ENCODE measurements at places on chromosomes 7 and 10.

DNA sequence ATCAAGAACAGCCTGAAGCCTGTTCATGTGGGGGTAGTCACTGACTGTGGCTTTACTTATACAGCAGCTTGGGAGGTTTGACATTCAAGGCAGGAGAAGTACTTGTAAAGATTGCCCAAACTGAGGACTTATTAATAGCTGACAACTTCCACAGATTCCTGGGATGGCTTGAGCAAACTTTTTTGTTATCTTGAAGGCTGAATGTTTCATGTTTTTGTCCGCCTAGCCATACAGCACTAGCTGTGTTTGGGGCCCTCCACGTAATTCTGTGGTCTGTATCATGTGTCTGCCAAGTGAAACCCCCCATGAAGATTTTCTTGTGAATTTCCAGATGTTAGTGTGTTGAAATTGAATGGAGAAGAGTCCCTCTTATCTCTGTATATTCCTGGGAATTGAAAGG is 38.6 kb downstream of the FAS start:
- no peak for DNase-seq

- no peak for DNase-seq
These were observed 672 bp downstream of the LFNG start for GRCh38 chr7:2520131-2520760.

- DNase-seq, result no peak
These were observed 22.1 kb downstream of the EXOC4 start for GRCh38 chr7:133275008-133275407.

GRCh38 chr10:75072727-75073126 is 38.7 kb upstream of the SAMD8 start:
- DNase-seq, result no peak

GRCh38 chr7:149454006-149454405 is 6.9 kb downstream of the ZNF777 start:
- DNase-seq, result no peak

DNA sequence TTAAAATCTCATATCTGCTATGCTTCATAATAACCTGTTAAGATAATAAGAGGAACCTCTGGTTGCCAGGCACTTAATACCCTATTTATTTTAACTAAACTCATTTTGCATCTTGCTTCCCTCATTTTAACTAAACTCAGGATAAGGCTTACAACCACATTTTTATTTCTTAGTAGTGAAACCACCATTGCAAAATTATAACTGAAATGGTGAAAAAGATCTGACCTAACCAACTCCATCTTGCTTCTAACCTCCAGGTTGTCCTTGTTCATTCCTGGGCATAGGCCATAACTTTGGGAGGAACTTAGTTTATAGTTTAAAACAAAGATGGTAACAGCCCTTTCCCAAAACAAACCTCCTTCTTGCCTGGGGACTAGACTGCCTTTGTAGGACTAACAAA is 6.0 kb downstream of the FAM3C start:
- no peak for DNase-seq

Data from bone marrow (tissue), 2 donors.